Activated naive CD4-positive, alpha-beta T cell treated with anti-CD3 and anti-CD28 coated beads, Interleukin-2, amount 50 U/mL, for 16 hours (primary cell): ENCODE measurements at places on chromosomes 4 and X.

- no peak for DNase-seq
Observed at GRCh38 chr4:121079376-121079775, 7.0 kb upstream of the NDNF start.

DNA sequence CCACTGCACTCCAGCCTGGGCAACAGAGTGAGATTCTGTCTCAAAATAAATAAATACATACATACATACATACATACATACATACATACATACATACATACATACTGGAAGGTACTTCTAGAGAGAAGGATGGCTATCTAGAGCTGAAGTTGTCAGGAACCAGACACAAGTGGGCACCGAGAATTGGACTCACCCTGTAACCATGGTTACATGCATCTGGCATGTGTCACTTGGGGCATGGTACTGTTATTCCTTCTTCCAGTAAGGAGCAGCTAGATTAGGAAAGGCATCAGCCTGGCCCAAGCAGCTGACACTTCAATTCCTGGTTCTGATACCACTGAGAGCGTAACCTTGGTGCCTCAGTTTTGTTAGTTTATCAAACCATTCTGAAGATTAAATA, 127.1 kb downstream of the SH3KBP1 start:
- no peak for DNase-seq

DNA sequence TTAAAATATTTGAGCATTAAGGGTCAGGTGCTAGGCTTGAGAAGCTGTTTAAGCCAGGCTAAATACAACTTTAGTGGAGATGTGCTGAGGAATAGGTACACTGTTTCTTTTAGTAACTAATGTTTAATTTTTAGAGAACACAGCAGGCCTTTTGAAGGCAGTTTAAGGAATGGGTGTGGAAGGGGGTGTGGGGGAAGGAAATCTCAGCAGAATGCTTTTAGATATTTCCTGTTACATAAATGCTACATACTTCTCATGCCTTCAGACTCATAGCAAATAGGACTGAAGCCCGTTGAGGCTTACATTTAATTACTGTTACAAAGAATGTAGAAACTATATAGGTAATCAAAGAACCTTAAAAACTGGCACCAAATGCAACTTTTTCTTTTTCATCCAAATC, 66.3 kb downstream of the WWC2 start:
- DNase-seq: no peak

GRCh38 chr4:112296949-112297880, at the start of gene ALPK1:
TSS of gene ALPK1 (plus strand) at chr4:112297369.
- no peak for DNase-seq

DNA sequence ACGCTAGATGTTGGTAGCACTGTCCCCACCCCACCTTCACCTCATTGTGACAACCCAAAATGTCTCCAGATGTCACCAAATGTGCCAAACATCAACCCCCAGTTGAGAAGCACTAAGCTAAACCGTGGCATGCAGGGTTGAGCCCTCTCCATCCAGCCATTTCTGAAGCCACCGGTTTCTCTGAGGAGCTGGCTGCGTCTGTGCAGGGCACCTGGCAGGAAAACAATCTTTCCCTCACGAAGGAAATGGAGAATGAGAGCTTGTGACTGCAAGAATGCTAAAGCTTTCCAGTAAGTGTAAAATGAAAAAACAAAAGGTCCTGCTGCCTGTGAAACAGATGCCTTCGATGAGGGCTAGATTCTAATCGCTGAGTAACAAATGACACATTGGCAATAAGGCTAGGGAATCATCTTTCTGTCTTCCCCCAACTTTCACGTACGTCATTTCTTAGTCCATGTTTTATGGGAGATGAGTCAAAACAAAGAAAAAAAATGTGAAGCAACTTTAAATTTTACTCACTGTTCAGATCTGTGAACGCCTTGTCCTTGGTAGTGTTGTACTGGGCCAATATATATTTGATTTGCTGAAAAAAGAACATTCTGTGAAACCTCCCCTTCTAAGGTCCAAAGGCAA, 59.9 kb downstream of the PROM1 start:
- no peak for DNase-seq

GRCh38 chrX:13646154-13646549, 6.8 kb upstream of the TCEANC start:
- DNase-seq: peak; percentile 39
